ELF-1 (cell line): ENCODE measurements at places on chromosomes 3 and 15.

DNA sequence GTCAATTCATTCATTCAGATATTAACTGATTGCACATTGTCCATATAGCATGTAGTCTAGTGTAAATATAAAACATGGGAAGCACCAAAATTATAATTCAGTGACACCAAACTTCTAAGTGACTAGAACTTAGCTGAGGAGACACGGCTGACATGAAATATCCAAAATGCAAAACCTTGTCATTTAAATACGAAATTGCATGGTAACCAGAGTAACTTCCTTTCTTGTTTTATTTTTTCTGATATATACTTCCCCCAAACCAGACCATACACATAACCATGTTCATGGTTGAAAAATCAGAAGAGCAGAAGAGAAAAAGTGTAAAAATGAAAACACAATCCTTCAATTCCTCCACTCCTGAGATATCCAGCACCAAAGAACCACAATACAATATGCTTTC is 38.0 kb downstream of the CBLB start:
- DNase-seq: no peak

DNA sequence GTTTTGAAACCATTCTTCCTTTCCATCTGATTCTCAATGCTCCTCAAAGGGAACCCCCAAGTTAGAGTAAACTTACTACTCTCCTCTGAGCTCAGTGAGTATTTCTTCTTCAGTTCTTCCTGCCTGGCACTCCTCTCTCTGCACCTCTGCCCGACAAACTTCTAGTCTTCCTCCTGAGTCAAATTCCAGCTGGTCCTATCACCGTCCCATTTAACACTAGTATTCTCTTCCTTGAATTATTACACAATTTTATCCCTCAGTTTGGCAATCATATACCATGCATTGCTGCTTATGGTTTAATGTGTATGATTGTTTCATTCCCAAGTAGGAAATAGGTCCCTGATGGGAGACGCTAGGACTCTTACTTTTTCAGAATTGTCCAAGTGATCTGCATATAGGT is 279.7 kb downstream of the MECOM start:
- no peak for DNase-seq

DNA sequence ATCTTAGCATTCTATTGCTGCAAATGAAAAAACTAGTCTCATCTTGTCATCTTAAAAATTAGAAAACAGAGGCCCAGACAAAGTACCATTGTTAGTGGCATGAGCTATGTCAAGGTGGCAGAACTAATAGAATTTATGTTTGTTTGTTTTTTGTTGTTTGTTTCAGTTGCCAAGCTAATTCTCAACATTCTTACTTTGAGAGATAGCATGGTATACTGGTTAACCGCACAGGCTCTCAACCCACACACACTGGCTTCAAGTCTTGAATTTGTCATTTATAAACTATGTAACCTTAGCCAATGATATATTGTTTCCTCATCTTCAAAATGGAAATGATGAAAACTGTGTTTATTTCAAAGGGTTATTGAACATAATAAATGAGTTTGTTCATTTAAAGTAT is 367.6 kb upstream of the PLSCR5 start:
- DNase-seq: no peak

DNA sequence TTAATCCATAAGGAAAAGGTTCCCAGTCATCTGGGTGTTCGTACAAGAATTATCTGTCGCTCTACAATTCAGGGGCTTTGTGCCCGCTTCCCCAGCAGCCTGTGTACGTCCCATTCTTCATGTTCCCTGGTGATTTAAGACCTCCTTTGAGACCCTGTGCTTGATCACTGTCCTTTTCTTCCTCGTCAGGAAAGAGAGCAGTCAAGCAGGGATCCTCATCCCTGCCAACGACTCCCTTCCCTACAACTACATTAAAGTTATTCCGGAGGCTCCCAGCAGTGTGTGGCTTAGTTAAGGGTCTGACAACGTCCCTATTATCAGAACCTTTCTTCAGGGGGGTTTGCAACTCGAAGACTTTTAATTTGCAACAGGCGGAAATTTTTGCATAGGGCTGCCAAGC is 175.7 kb downstream of the FOXP1 start:
- no peak for DNase-seq

DNA sequence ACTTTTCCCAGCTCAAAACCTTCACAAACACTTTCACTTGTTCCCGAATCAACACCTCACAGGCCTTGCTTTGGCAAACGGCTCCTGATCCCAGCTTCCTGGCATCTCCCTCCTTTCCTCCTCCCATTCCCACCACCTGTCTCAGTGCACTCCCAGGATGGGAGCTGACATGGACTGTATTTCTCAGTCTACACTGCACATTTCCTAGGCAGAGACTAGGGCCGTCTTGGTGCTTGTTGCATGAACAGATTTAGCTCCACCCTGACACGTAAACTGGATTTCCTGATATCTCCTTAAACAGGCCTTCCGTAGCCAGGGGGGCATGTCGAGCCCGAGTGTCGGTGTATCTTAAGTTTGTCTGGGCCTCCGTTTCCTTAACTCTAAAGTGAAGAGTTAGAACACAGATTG is 790 bp upstream of the WHAMM start:
- no peak for DNase-seq

DNA sequence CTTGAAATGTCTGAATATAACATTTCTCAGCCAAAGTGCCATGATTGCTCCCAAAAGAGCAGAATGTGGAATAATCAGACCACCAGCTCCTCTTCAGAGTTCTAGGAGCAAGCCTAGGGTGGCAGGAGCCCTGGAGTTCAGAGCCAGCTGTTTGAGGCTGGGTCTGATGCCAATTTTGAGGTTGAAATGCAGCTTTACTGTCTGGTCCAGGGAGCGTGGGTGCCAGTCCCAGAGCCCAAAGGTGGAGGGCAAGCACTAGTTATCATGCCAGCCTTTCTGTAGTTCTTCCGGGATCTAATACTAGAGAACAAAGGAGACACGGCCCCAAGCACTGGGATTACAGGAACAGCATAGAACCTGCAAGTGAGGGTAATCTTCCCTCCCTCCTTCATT is 69.3 kb downstream of the TNFAIP8L3 start:
- no peak for DNase-seq

DNA sequence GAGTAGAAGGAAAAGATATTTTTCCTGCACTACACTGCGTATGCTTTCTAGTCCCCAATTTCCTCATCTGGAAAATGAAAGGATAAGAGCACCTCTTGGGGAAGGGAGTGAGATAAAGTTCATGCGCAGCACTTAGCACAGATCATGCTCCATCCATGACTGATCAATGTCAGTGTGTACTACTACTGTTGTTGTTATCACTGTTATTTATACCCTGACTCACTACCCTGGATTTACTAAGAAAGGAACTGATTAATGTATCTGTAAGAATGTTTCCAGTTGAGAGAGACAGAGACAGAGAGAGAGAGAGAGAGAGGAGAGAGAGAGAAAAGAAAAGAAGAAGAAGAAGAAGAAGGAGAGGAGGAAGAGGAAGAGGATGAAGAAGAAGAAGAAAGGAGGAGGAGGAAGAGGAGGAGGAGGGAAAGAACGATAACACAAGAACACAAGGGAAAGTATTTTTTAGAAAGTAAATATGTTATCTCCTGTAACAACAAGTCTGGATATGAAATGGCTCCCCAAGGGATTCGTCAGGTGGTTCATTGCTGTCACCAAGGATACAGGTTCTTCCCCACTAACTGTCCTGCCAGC is 212.2 kb upstream of the PROK2 start:
- no peak for DNase-seq

GRCh38 chr3:51874411-51874810 is 990 bp downstream of the IQCF5 start:
- DNase-seq: no peak
